Nephron progenitor cell (in vitro differentiated cells): ENCODE measurements at places on chromosomes 4 and X.
A peak's percentile ranks its signal among the peaks of the same experiment; 100 is the strongest.

GRCh38 chr4:20219521-20219920 lies 32.2 kb upstream of the SLIT2 start:
- no peak for DNase-seq

- DNase-seq = no peak
Observed at GRCh38 chr4:7007142-7007907, 35.8 kb upstream of the TADA2B start.

- peak; percentile 12 for DNase-seq
Observed at GRCh38 chrX:16771483-16772398, 14.5 kb upstream of the TXLNG start.

- no peak for DNase-seq
Observed at GRCh38 chr4:148503681-148504080, 61.5 kb upstream of the NR3C2 start.

DNA sequence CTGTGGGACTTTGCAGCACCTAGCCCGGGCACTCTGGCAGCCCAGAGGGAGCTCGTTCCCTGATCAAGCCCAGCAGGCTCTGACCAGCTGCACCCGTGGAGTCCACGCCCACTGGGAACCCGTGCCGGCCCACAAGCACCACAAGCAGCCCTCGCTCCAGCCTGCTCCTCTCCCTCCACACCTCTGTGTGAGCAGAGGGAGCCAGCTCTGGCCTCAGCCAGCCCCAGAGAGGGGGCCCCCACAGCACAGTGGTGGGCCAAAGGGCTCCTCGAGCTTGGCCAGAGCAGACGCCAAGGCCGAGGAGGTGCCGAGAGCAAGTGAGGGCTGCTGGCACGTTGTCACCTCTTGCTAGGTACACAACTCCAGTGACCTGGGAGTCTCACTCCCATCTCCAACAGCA lies 5.1 kb upstream of the UGT2A1 start:
- DNase-seq = no peak

DNA sequence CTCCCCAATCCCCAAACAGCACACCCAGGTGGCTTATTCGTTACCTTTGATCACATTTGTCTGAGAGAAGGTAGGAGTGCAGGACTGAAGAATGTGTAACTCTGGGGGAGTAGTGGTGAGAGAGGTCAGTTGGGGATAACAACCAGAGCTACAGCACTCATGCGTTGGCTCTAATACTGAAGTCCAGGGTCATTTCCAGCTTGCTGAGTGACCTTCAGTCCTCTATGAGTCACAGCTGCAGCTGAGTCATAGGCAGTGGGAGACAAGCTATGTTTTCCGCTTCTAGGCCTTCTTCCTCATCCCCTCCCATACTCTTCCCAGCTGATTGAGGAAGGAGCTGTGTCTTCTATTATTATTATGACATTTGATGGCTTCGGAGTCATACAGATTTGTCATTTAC lies 31.6 kb upstream of the CT47C1 start:
- DNase-seq = no peak

- DNase-seq = no peak
Observed at GRCh38 chrX:111180750-111181240, 84.8 kb downstream of the PAK3 start.

DNA sequence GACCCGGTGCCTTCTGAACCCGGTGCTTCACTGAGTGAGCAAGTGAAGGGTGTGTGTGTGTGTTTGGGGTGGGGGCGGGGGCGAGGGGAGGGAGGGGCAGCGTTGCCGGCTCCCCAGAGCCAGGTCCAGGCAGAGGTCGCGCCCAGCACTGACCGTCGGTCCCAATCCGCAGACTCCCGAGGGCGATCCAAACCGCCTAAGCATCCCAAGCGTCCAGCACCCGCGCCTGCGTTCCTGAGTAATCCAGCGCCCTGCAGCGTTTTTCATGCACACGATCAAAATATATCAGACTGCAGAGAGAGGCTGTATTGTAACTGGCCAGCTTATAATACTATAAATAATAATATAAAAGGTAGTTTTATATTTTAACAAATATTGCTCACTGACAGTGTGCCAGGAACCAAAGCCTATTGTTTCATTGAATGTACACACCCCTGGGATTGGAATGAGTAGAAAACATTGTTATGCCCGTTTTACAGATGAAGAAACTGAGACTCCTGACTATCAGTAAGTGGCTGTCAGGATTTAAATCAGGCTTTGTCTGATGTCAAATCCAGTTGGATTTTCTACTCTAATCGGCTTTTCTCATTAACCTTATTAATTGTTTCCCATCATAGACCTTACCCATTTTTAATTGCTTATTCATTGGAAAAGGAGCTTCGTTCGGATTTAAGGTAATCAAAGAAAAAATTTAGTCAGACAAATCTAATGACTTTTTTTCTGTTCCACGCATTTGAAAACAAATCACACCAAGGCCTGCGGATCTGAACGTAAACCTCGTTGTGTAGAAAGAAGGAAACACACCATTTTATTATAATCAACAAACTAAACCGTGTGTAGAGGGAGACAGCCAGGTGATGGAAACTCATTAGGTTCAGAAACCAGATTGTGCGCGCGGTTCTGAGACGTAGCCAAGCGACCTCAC lies 4.0 kb upstream of the NKX3-2 start:
- no peak for DNase-seq

- DNase-seq = peak; percentile 64
Observed at GRCh38 chr4:42397635-42398170, 415 bp downstream of the SHISA3 start.

DNA sequence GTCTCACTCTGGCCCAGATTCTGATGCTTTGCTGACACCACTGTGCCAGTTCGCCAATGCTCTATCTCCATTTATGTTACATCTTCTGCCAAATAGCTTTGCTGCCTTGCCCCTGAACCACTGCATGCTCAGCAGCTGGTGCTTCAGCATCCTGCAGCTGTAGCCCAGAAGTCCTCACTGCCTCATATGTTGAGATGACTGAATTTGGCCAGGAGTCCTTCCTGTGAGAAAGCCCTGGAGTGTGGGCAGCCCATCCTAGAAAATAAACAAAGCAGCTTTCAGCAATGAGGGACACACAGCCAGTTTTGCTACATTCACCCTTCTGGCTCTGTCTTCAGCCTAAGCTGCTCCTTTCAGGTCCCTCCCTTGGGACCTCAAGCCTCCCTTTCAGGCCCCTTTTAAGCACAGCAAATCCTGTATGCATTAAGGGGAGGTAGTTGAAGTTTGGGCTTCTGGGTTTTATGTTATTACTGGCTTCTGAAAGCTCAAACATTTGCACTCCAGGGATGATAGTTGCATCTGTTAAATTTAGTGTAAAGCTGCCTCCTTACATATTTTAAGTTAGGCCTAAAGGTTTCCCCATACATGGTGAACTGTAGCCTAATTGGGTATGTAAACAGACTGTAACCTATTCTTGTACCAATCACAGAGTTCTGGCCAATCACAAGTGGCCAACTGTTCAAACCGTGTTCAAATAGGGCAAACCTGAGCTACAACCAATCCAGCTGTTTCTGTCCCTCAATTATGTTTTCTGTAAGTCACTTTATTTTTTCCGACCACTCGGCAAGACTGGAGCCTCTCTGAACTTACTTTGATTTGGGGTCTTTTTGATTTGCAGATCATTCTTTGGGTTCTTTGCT lies 2.1 kb upstream of the TMEM165 start:
- DNase-seq = no peak

GRCh38 chrX:16155581-16156096 lies 11.6 kb upstream of the MAGEB17 start:
- no peak for DNase-seq

GRCh38 chrX:68375803-68376202 lies 57.5 kb downstream of the OPHN1 start:
- no peak for DNase-seq

DNA sequence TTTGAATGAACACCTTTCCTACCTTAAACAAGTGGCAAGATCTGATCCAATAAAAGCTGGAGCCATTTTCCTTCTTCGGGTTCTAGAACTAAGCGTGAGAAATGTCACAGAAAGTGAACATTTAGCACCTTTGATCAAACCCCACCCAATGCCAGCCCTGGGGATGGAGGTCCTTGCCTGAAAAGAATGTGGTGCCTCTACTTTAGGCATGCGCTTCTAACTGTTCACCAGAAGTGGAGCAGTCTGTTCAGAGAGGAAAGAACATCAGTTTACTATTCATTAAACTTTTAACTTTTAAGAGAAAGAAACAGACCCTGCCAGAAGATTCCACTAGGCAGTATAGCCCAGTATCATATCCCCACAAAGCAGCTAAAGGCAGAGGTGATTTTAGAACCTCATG lies 75.9 kb downstream of the INTS12 start:
- DNase-seq = no peak

GRCh38 chrX:7953446-7953845 lies 26.2 kb upstream of the PNPLA4 start:
- DNase-seq = no peak

DNA sequence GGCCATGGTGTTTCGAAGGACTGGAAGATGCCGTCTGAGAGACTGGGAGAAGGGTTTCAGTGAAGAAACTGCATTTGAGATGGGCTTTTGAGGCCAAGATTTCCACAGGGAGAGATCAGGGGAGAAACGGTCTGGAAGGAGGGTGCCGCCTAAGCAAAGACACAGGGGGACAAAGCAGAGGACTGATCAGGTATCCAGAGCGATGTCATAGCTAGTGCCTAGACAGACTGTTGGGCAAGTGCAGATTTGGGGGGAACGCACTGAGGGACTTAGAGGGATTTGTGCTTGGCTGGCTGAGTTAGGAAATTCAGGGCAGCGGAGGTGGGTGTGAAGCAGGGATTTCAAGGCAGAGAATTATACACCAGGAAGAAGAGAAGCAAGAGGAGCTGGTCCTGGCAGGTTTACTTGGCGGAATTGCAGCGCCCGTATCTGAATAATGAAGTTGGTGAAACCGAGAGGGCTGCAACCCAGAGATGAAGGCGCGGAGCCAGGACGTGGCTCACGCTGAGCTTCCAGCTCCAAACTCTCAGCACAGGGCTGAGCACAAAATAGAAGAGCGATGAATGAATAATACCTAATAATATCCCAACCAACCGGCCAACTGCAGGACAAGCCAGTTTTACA lies 106.9 kb downstream of the MAML3 start:
- no peak for DNase-seq

GRCh38 chrX:120504569-120504968 lies 35.5 kb upstream of the LAMP2 start:
- DNase-seq = no peak

GRCh38 chr4:52566136-52567031 lies 92.7 kb downstream of the USP46 start:
- no peak for DNase-seq

DNA sequence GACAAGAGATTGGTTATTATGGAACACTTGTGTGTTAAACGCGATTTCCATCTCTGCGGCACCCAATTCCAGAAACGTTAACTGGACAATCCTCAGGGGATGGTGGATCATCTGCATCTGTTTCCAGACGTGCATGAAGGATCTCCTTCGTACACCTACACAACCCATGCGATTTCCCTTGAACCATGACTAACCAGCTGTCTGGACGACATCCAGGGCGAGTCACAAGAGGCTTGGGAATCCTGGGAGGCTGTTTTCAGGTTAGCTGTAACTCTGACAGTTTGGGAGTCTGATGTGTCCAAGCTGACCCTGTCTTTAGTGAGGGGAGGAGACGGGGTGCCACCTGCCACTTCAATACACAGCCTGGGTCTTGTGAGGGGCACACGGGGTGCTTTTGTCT lies 84.5 kb downstream of the GATB start:
- no peak for DNase-seq

GRCh38 chr4:180280726-180281297 lies 1962.4 kb upstream of the TENM3 start:
- no peak for DNase-seq

- DNase-seq = no peak
Observed at GRCh38 chr4:74499986-74500781, 55.2 kb downstream of the AREG start.

DNA sequence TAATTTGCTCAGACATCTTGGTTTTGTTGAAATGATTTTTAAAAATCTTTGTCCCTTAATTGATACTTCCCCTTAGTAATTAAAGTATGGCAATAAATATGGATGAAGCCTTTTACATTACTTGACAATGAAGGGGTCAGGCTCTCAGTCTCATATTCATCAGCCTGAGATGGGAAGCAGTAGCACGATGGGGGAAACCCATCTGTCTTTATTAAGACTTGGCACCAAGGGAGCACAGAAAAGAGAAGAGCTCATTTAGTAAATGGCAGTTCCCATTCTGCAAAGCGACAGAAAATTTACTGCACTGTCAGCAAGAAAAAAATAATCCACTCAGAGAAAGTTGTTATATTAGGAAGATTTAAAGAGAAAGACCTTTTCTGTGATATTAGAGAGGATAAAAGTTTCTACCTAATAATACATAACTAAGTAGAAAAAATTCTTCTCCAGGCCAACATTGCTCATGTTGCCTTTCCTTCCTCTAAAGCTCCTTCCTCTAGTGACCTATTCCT lies 7.9 kb upstream of the SERTM2 start:
- DNase-seq = no peak

DNA sequence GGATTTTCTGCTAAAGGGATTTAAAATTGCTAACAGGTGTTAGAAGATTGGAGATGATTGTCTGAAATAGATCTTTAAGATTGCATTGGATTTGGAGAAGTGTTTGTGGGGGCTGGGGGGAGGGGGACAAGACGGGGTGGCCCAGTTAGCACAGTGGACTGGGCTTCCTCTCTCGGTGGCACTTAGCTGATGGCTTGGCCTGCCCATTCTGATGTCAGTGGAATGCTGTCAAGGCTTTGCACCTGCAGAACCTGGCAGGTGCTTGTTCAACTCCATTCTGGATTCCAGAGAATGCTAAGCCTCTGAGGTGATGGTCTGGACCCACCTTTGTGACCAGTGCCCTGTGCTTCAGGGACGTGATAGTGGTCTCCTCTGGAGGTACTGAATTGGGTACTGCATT lies 43.7 kb downstream of the ADD1 start:
- DNase-seq = no peak

DNA sequence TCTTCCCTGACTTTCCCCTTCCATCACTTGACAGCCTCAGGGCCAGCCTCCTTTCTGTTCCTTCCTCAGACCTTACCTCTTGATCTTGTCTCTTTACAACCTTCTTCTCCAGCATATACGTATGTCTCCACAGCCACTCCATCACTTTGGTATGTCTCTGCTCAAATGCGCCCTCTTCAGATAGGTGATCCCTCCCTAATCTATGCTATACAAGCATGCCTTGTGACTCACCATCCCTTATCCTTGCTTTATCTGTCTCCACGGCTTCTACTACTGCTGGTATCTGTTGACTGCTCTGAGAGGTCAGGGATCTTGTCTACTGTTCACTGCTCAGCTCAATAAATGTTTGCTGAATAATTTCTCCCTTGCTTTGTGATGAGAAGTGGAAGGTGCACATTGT lies 9.0 kb downstream of the ARAP2 start:
- DNase-seq = no peak

DNA sequence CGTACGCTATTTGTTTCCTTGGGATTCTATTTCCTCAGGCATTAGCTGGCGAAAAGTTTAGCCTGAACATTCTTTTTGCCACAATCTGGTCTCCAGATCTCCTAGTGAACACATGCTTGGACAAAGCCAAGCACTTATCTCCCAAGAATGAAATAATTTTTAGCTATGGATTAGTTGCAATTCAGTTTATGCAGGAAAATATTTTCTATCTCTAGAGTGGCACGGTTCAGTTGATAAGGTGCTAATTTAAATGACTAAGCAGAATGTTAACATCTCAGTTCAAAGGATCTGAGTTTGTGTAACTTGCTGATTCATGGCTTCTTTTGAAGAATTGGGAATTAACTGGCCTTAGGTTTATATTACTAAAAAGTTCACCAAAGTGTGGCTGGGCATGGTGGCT lies 58.1 kb upstream of the JADE1 start:
- no peak for DNase-seq

- peak; percentile 13 for DNase-seq
Observed at GRCh38 chrX:3076416-3076991, 35.2 kb downstream of the ARSF start.

GRCh38 chrX:53362449-53362848 lies 60.0 kb downstream of the SMC1A start:
- DNase-seq = no peak

- no peak for DNase-seq
Observed at GRCh38 chr4:121375262-121375661, 5.6 kb downstream of the QRFPR start.
